ENCODE measurements at places on chromosomes 6 and 20. TPM values are rescaled to one million over a fixed set of nuclear protein-coding genes. Genes with fewer than 3 reads are reported as not detected.
A peak's percentile ranks its signal among the peaks of the same experiment; 100 is the strongest.

DNA sequence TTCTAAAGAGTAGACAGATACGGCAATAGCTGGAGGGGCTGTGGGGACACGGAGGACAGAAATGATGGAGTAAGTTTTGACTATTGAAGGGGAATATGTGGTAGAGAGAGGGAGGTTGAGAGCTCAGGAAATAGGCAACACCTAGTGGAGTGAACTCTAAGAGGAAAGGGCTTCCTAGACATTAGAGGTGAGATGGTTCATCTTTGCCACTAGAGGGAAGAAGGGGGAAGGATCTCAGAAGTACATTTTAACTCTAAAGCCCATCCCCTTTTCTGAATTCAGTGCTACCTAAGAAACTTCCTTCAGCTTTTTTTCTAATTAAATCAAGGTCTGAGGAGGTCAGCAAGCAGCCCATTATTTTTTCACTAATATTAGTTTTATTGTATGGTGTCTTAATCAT is 689.4 kb upstream of the MAP3K7 start:
- DNase-seq: no peak

DNA sequence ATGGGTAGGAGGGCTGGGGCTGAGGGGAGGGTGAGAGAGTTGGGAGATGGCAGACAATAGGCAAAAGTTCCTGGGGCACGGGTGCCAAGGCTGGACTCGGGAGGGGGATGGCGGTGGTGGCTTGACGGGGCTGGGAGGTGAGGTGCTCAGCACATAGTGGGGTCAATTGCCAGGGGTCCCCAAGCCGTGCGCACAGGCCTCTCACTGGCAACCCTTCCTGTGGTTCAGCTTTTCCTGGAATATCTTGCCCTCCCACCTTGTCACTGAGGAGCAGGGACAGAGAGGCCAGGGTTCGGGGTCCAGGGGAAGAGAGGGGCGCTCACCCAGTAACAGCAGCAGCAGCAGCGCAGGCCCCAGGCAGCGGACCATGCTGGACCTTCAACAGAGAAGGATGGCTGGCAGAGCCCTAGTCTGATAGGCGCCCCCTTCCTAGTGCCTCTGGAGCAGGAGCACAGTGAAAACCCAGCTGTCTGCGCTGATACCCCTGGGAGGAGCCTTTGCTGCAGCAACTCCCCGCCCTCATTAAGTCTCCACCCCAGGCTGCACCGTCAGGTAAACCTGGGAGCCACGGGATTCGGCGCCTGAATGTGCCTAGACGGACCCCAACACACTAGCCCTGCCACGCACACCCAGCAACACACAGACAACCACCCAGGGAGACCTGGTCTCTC is at the start of gene GFRA4:
TSS of gene GFRA4 (minus strand) at position 369 of the 671 bp plus-strand sequence. CDS start at position 369, 0 bp downstream.
- DNase-seq: no peak

The HUS1B gene
- 0.65 TPM for total RNA-seq

DNA sequence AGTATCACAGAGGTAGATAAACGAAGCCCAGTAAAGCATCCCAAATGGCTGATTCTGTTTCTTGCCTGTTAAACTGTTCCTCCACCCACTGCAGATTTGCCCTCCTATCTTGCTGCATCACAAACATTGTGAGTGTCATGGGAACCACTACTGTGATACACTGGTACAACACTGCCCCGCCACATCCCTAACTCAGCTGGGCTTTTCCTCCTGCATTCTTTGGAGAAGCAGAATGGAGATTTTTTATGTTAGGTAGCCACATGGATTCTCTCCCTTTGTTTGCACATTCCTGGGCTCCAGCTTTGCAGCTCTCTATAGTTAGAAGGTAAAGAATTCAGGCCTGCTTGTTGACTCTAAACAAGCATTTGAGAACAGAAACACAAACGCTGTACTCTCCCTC is 234.1 kb downstream of the TMEM242 start:
- DNase-seq: peak; percentile 62

- peak; percentile 78 for DNase-seq
These were observed 18.4 kb downstream of the LAMA4 start for GRCh38 chr6:112235956-112236355.

DNA sequence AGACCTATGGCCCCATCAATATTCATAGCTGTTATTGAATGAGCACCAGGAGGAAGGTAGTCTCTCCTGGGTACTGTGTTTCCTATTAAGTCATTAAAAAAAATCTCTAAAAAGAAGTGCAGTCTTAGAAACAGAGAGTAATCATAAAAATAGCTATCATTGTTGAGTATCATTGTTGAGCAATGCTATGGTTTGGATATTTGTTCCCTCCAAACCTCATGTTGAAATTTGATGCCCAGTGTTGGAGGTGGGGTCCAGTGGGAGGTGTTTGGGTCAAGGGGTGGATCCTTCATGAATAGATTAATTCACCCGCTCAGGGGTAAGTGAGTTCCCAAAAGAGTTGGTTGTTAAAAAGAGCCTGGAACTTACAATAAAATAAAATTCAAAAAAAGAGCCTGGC is 88.1 kb upstream of the IYD start:
- DNase-seq: no peak

The RNF146 gene
- 55.6 TPM for total RNA-seq

DNA sequence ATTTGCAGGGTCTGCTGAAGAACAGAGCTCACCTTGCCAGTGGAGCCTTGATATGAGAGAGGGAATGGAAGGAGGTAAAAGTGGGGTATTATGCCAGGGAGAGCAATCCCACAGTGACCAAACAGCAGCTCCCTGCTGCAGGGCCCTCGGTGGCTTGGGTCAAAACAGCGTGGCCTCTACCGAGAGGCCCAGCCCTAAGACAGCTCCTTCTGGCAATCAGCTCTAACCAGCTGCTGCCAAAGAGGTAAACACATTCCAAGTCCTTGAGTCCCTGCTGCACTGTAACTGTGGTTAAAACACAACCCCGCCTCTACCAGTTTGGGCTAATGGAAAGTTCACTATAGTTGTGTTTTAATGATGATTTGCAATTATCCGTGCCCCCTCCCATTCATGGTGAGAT is 1.4 kb upstream of the DAAM2 start:
- no peak for DNase-seq

GRCh38 chr20:62143957-62144825 is 622 bp downstream of the SS18L1 start:
- peak; percentile 59 for DNase-seq

GRCh38 chr6:12992770-12993169 is 276.2 kb downstream of the PHACTR1 start:
- DNase-seq: no peak

The PKIB gene
- total RNA-seq: 0.57 TPM

GRCh38 chr6:111858347-111858746 is 14.9 kb downstream of the FYN start:
- no peak for DNase-seq

GRCh38 chr6:160004018-160004417 is 35.1 kb downstream of the IGF2R start:
- no peak for DNase-seq

The C6orf132 gene
- 1.4 TPM for total RNA-seq

The PREX1 gene
- 3.5 TPM for total RNA-seq

DNA sequence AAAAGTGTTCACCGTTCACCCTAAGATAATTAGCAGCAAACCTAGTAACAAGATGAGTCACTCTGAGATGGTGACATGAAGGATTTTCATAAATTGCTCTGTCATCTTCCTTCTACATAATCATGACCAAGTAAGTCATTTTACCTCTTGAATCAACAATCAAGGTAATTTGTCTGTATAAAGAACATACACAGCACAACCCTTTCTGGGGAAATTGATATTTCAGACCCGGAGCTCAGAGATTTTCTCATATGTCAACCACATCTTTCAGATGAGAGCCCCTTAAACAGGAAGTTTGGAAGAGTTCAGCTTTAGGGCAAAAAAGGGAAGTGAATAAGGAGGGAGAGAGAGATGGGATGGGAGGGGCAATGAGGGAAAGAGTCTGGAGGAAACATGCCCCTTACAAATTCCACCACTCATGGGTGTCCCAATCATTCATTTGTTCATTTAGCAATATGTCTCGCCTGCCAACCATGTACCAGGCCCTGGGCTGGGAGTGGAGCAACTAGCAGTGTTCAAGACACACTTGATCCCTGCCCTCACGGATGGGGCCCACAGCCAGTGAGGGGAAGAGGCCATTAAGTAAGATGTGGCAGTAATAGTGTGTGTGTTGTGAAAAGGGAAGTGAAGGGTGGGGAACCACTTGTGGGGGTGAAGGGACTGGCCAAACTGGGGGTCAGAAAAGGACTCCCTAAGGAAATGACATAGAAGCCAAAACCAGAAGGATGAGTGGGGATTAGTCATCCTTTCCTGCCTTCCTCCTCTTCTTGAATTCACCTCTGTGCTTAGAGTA is 190.9 kb downstream of the MAFB start:
- no peak for DNase-seq

DNA sequence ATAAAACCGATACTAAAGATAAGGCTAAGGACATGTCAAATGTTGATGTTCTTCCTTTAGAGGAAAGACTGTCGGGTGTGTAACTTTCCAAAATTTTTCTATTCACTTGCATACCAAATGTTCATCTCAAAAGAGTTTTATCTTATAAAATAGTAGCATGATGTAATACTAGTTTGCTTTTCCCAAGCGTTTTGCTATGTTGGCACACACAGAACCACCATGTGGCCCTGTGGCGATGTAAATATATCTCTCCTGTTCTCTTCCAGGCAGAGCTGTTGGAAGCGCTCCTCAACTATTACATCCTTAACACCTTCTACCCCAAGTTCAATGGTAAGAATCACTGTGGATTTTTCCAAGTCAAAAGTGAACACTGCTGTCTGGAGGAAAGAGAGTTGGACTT is 26.5 kb downstream of the LBP start:
- peak; percentile 41 for DNase-seq

GRCh38 chr20:41001497-41001896 is 27.1 kb upstream of the TOP1 start:
- no peak for DNase-seq

DNA sequence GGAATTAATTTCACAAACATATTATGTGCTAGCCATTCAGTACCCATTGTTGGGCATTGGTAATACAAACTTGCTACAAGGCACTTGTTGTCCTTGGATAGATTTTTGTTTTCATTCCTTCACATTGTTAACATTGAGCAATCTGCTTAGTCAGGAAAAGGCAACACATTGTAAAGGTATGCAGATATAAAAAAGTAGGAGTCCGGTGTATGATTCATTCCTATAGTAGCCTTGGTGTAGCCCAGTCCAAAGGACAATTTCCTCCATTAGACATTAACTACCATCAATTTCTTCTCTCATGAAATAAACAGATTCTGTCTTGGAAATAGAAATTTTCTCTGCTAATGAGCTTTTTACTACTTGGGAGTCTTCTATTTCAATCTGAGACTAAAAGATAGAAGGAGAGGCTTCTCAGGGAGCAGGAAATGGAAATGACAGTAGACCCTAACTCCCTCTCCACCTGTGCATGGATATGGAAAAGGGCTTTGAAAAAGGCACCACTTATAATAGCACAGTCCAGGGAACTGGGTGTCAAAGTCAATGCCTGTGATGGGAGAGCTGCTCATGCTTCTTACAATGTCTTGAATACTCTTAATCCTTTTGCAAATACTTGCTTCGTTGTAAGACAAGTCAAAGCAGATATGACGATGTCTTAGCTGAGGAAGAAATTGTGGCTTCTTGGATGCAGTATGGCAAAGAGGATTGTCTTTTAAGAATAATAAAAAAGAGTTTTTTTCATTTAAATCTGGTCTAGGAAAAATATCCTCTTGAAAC is 369.4 kb upstream of the CITED2 start:
- DNase-seq: peak; percentile 95

The HLA-DPB1 gene
- total RNA-seq: 0.27 TPM

DNA sequence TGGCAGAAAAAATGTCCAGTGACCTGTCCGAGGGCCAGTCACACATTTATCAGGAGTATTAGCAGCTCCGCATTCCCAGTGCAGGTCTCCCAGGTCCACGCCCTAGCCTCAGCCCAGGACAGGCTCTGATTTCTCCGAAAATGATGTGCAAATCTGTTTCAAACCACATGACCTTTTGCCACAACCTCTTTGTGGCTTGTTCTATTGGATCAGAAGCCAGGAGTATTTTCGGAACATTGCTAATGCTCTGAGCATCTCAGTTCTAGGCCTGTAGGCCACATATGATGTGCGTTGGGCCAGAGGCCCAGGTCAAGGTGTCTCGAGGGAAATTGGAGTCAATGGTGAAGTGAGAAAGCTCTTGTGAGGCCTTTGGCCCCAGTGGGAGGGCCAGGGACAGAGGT is 40.4 kb downstream of the SNX5 start:
- peak; percentile 76 for DNase-seq

DNA sequence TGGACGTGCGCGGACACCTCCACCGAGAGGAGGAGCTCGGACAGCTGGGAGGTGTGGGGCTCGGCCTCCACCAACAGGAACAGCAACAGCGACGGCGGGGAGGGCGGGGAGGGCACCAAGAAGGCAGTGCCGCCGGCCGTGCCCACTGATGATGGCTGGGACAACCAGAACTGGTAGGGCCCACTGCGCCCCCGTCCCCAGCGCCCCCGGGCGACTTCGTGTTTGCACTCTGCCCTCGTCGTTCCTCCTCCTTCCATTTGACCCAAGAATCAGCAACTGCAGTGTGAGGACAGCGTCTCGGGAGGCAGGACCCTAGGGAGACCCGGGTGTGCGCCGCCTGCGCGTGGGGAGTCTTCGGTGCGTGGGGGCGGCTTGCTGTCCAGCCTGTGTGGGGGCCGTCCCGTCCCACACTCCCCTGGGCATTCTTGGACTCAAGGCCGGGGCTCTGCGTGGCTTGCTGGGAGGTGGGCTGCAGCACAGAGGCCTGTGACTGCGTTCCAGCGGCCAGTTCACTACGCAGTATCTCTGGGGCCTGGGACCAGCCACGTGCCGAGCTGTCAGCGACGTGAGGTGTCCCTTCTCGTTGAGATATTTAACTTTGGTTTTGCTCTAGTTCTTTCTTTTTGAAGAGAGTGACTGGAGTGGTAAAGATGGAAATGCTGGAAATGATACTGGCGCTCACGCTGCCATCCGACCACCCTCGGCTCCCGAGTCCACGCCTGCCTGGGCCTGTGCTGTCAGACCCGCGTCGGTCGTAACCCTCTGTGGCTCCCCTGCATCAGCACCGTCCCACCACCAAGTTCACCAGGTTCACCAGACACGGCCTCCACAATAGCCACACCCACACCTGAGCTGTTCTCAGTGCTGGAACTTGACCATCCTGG is 5.0 kb upstream of the COL20A1 start:
- DNase-seq: no peak

GRCh38 chr6:103895136-103895535 is 964.6 kb downstream of the HACE1 start:
- DNase-seq: no peak

DNA sequence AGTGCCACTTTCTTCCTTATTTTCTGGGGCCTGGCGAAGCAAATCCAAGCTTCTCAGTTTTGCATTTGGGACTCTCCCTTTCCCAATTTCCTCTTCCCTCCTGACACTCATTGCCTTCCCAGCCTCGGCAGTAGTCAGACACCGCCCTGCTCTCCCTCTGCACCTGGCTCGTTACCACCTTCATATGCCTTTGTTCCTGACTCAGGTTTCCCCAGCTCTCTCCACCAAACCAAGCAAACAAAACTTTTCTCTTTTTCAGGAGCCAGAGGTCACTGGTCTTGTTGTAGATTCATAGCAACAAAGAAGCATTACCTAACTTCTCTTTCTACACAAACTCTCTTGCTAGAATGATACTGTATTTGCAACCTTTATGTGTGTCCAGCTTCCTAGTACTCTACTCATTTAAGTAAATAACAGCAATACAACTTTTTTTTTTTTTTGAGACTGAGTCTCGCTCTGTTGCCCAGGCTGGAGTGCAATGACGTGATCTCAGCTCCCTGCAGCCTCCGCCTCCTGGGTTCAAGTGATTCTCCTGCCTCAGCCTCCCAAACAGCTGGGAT is 9.0 kb upstream of the ZC3H12D start:
- DNase-seq: no peak

- no peak for DNase-seq
These were observed 448.8 kb upstream of the BTBD3 start for GRCh38 chr20:11468880-11469279.

The TRIM15 gene
- total RNA-seq: not detected
